ENCODE measurements at places on chromosomes 16 and 17.
A peak's percentile ranks its signal among the peaks of the same experiment; 100 is the strongest.

DNA sequence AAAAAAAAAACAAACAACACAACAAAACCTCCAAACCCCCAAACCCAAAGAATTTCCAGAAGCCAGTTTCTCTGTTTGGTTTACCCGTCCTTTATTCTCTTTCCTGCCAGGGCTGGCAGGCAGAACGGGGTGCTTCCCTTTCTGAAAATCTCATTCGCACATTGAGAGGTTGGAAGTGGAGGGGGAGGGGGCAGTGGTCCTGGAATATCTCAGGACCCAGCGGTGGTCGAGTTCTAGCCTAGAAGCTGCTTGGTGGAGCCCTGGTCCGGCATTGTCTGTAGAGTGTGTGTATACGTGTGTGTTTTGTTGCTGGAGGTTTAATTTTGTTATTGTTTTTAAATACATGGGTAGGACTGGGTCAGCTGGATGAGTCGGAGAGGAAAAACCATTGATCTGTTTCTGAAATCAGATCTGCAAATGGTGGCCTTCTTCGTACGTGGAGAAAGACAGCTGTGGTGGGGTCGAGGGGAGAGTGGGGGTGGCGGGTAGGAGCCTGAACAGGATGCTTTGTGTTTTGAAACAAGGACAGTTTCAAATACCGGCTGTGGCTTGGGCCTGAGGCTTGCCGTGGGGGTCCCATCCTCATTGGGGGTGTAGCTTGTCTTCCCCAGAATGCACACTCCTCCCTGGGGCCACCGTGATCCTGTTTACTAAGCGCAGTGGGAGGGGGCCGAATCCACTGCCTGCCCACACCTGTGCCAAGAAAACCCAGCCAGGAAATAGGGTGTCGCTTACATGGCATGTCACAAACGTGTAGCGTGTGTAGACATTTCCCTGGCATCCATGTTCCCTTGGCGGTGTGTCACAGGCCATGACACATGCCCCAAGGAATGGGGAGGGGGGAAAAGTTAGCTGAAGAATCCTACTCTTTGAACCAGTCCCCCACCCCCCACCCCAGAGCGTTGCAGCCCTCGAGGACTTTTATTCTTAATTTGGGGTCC is 1.6 kb downstream of the CMIP start:
- peak; percentile 21 for DNase-seq

DNA sequence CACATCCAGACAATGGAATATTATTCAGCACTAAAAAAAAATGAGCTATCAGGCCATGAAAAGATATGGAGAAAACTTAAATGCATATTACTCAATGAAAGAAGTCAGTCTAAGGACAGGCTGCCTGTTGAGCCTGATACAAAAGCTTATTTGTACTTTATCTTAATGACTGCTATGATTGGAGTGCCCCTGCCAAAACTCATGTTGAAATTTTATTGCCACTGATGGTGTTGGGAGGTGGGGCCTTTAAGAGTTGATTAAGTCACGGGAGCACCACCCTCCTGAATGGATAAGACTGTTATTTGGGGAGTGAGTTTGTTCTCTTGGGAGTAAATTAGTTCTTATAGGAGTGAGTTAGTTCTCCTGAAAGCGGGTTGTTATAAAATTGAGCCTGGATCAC is 9.9 kb downstream of the C17orf67 start:
- DNase-seq = no peak

DNA sequence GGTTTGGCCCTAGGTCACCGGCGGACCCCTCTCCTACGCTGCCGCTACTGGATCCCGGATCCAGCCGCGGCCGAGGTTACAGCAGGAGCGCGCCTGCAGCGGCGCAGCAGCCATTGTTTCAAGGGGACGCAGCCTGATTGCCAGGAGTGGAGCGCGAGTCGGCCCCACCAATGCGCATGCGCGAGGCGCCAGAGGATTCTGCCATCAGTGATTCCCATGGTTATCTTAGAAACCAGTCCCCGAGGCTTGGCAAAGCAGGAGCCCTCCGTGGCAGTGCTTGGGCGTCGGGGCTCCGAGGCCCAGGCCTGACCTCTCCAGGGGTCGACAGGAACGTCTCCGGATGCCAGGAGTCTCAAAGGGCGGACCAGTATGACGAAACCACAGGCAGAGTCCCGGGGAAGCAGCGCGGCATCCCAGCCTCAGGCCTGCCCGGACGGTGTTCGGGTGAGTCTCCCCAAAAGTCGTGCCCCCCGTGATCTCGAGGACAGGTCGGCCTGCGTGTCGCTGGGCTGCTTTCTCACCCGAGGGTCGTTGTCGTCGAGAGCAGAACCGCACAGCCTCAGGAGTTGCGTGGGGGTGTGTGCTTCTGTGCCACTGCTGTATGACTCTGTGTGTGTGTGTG is 608.5 kb downstream of the KCNJ18 start:
- DNase-seq = no peak

DNA sequence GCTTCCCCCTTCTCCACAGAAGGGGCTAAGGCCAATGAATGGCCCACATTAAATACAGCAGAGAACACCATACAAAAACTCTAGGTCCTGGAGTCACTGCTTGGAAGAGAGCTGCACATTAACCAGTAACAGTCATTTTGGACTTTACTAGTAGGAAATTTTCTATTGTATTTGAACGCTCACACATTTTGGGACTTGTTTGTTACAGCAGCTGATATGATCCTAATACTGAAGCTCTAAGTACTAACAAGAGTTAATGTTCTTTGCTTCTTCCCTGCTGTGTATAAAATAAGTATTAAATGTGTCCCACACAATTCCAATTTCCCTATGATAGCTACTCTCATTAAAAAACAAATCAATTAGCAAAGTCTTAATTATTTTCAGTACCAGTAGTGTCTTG is 148.3 kb upstream of the IRX3 start:
- no peak for DNase-seq

GRCh38 chr16:68487203-68487514 is 38.9 kb upstream of the SMPD3 start:
- no peak for DNase-seq

- DNase-seq = no peak
These were observed 220.3 kb upstream of the MON1B start for GRCh38 chr16:76970745-76971099.

DNA sequence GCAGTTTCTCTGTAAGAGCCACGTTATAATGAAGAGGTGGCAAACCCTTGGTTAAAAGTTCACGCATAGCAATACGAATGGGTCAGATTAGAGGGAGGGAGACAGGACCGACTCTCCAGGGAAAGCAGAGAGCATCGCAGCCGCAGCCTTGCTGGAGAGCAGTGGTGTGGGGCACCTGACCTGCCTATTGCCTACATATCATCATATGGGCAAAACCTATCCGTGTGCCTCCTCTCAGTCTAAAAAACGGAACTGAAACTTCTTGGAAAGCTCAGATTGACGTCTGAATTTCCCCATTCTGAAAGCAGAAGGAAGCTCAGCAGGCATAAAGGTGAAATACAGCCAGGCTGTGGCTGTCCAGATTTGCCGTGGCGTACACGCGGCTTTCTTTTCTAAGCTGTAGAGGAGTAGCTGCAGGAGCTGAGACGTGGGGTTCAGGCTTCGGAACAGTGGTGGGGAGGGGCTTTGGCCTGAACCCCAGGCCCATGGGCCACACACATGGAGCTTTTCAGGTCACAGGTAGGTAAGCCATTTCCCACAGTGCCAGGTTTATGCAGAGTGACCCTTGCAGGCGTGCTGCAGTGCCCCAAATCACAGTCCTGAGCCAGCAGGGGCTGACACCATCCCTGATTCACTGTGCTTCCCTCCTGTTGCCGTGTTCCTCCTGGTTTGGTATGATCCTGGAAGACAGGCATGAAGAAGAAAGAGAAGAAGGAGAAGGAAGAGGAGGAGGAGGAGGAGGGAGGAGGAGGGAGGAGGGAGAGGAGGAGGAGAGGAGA is 41.6 kb upstream of the TNRC6C start:
- no peak for DNase-seq

DNA sequence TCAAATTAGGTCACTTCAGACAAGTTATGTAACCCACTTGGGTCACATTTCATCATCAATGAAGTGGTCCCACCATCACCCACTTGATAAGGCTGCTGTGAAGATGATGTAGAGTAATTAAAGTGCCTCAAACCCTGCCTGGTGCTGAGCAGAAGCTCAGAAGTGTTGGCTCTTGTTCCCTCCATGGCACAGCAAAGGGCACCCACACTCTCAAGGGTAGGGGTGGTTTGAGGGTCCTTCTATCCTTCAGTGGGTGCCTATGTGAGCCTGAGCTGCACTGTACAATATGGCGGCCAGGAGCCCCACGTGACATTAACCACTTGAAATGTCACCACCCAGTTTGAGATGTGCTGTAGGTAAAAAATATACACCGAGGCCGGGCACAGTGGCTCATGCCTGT is 71.5 kb downstream of the CYTH1 start:
- no peak for DNase-seq

DNA sequence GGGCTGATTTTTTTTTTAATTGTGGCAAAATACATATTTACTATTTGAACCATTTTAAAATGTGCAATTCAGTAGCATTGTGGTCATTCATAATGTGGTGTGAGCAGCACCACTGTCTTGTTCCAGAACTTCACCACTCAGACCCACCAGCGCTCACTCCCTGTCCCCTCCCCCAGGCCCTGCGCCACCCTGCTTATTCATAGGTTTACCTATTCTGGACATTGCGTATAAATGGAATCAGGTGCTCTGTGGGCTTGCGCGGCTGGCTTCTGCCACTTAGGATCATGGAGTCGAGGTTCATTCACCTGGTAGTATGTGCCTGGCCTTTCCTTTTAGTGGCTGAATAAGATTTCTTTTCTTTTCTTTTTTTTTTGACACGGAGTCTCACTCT is 59.4 kb downstream of the NT5M start:
- no peak for DNase-seq

GRCh38 chr17:3762922-3763776 is 37.8 kb downstream of the ITGAE start:
- DNase-seq = no peak

GRCh38 chr17:50033316-50033715 is 22.6 kb upstream of the ITGA3 start:
- DNase-seq = peak; percentile 91

GRCh38 chr16:35180970-35181369 is 1721.6 kb downstream of the TP53TG3F start:
- DNase-seq = no peak

GRCh38 chr16:30805370-30806169 is 18.6 kb upstream of the ZNF629 start:
- DNase-seq = peak; percentile 87

DNA sequence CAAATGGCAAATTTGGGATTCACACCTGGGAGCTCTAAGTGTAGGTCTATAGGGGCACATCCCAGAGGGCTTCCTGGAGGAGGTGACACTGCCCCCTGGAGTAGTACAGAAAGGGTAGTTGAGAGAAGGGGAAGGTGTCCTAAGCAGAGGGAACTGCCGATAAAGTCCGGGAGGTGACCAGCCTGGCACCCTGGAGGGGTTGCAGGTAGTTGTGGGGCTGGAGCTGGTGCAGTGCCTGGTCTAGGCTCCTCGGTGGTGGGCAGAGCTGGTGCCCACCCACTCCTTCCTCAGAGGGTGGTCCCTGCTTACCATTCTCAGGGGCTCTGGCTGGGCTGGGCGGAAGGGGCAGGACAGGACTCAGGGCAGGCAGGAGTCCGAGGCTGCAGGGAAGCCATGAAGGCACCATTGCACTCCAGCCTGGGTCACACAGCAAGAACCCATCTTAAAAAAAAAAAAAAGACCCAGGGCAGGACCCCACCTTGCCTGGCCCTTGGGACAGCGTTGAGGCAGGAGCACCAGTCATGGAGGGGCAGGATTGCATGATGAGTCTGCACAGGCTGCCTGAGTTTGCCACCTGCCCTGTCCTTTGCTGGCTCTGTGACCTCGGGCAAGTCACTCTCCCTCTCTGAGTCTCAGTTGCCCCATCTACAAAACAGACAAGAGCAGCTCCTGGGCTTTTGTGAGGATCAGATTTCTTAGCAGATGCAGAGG is 43.8 kb downstream of the LAT start:
- no peak for DNase-seq

DNA sequence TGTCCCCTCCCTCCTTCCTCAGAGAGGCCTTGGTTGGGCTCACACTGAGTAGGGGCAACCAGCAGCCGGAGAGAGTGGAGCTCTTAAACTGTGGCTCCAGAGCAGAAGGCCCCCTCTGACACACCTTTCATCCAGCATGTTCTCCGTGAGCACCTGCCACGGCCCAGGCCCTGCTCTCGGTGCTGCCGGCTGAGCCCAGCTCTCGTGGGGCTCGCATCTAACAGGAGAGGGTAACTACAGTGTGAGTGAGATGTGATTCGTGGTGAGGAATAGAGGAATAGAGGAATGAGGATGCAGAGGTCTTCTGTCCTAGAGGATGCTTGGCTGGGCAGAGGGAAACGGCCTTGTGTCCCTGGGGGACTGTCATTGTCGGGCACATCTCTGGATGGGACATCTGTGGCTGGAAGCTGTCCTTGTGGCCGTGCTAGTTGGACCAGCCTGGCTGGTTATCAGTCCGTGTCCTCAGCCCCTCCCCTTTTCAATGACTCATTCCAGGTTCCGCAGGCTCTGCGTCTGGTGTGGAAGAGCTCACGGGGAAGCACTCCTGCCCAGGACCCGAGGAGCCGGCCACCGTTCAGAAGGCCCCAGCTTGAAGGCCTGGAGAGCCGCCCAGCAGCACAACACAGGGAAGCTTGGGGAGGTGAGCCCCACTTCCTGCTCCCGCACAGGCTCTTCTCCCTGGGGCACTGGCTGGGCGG is 11.9 kb upstream of the DNASE1 start:
- DNase-seq = peak; percentile 51

DNA sequence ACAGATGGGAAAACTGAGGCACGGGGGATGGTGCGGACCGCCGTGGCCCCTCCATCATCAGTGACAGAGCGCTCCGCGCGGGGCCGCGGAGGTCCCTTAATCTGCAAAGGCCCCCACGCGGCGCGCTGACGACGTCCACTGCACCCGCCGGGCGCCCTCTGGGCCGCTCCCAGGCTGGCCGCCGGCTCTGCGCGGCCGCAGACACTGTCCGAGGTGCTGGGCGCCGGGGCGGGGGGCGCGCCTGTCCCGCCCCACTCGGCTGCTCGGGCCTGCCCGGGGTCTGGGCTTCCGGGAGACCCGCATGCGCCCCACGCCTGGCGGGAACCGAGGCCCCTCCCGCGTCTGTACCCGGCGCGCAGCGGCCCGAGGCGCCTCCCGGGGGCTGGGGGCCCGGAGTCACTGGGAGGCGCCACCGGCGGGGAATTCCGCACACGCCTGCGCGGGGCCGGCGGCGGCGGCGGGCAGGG is 550 bp upstream of the RNF213 start:
- DNase-seq = peak; percentile 81

All from cardiac fibroblast (primary cell).